ENCODE measurements at places on chromosomes 5 and 9. TPM values are rescaled to one million over a fixed set of nuclear protein-coding genes. Genes with fewer than 3 reads are reported as not detected.

CDH9 gene
- not detected for total RNA-seq

SERINC5 gene
- total RNA-seq: 11.9 TPM

- no peak for DNase-seq
Observed at GRCh38 chr5:125408448-125409233, 662.2 kb upstream of the ZNF608 start.

DNA sequence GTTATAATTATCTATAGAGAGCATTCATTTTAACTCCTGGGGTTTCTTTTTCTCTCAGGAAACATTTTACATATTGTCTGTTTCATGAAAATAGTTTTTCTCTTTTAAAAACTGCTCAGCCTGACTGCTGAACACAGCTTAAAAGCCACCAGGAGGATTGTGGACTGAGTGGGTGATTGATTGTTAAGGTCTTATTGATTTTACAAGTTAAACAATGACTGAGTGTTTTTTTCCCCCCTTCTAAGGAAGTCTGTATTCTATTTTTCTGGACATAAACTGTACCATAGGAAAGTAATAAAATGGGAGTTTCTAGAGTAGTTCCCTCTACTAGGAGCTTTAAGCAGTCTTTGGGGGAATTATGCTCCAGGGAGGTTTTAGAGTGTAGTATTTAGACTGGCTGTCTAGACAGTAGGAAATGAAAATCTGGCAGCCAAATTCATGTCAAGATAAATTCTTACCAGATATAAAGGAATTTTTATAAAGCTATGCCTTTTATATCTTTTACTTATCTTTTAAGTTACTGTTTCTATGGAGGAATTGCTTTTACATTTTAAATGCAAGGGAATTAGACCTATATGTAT, 463.9 kb downstream of the PRR16 start:
- no peak for DNase-seq

DNA sequence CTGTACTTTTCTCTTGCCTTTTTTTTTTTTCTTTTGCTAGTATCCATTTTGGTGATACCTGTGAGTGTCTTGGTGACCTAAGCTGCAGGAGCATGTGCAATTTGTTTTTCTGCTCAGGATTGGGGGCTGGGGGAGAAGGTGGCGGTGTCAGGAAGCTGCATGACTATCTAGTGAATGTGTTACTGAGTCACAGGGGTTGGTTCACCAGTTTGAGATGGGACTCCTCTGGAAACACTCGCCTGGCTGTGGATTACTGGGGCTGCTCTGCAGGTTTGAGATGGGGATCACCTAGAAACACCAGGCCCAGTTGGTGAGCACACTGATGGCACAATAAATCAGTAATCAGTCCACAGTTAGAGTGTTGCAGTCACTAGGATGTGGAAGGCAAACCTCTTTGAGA, 447.9 kb downstream of the SPATA31D1 start:
- DNase-seq: no peak

DNA sequence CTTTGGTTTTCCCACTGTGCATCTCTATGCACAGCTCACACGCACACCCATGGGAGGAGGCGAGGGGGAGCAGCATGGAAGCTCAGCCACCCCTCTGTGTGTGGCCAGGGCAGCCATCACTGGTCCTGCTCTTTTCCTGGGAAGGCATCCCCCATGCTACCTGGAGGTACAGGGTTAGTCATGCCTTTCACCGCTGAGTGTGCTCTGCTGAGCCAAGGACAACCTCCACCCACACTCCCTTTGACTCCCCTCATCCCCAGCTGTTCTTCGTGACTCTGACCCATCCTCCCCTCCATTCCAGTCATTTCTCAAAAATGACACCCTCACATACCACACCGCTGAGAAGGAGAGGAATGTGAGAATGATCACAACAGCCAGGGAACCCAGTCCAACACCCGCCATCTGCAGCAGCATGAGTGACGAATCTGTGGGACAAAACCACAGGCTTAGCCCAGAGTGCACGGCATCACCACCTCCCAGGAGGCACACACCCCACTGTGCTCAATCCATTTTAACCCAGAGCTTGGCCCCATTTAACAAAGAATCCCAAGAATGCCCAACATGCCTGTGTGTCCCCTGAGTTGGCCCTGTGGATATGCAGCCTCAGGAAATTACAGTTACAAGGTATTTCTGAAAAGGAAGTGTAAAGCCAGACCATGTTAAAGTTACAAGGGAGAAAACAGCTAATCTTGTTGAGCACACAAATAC, 133.4 kb downstream of the SUSD1 start:
- peak; percentile 68 for DNase-seq

GRCh38 chr5:59791617-59792016, 101.9 kb downstream of the PDE4D start:
- no peak for DNase-seq

GRCh38 chr9:29799227-29799626, 2225.9 kb upstream of the C9orf72 start:
- no peak for DNase-seq

DNA sequence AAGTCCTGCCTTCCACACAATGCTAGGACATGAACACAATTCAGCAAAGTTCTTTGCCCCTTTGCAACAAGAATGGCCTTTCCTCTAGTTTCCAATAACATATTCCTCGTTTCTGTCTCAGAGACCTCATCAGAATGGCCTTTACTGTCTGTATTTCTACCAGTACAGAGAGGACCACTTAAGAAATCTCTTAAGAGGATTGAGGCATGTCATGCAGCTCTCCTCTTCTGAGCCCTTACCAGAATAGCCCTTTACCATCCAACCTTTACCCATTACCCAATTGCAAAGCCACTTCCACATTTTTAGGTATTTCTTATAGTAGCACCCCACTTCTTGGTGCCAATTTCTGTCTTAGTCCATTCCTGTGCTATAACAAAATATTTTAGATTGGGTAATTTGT, 20.3 kb downstream of the TNPO1 start:
- no peak for DNase-seq

- no peak for DNase-seq
Observed at GRCh38 chr9:109064963-109065702, 51.8 kb upstream of the CTNNAL1 start.

Measured in sigmoid colon (tissue), 7 donors.